Activated CD8-positive, alpha-beta memory T cell treated with anti-CD3 and anti-CD28 coated beads, Interleukin-2, amount 10 ng/mL, durations not matched to agents 7 days and 5 days (primary cell): ENCODE measurements at places on chromosomes 5 and 9.
A peak's percentile ranks its signal among the peaks of the same experiment; 100 is the strongest.

DNA sequence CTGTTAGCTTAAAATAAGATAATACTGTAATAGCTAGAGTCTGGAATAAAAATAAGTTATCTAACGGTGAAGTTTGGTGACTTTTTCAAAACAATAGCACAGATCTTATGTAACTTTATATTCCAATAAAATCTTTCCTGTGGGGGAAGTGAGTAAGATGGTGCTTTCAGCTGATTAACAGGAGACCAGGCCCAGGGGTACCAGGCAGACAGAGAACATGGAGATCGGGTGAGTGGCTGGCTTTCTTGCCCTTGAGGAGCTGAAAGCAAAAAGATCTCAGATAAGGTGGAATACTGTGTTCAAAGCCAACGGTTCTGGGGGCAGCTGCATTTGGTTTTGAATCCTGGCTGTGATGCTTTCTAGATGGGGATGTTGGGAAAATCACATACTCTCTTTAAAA is 61.3 kb downstream of the MAT2B start:
- DNase-seq = no peak

- DNase-seq = no peak
These were observed 46.7 kb downstream of the MEF2C start for GRCh38 chr5:88836195-88836838.

DNA sequence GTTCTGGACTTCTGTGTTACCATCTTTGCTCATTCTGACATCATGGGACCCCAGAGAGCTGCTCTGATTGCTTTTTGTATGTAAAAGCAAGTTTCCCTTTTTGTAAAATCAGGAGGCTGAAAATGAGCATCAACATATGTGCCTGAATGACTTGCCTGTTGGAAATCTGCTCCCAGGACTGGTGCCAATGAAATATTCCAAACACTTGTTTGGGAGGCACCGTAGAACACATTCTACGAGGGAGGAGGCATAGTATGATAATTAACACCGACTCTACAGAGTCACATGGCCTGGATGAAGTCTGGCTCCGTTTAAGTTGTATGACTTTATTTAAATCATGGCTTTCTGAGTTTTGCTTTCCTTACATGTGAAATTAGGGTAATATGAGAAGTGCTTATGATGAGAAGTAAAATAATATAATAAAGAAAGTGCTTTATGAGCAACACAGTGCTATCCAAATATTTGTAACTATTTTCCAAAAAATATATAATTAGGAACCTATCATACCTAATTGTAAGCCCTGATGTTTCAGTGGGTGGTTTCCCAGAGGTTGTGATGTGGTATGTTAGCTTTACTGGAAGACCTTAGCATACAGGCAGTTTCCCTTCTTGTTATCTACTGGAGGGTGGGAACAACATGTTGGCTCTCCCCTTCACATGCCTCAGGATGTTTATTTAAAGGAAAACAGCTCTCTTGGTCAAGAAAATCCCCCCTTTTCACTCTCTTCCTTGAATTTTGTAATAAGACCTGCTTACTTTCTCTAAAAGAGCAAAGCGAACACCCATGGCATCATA is 238.1 kb downstream of the FBXL7 start:
- DNase-seq = no peak

GRCh38 chr9:101737705-101738565 is 512 bp downstream of the GRIN3A start:
- no peak for DNase-seq

DNA sequence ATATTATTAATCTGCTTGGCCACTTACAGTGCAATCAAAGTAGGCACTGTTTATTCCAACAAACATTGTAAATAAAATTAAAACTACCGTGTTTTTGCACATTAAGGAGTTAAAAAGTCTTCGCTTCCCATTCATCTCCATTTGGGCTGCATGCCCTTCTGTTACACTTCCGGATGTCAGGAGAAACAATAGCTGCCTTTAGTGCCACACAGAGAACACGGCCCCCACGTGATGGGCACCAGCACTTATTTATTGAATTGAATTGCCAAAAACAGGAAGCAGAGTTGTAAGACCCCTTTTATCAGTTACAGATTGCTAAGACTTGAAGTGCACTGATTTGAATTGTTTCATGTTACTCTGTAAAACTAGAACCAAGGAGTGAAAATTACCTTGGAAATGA is 80.4 kb downstream of the LHFPL2 start:
- no peak for DNase-seq

GRCh38 chr5:142655339-142656267 is 30.3 kb downstream of the FGF1 start:
- DNase-seq = peak; percentile 70

GRCh38 chr5:180332051-180332517 is 21.1 kb downstream of the GFPT2 start:
- no peak for DNase-seq

DNA sequence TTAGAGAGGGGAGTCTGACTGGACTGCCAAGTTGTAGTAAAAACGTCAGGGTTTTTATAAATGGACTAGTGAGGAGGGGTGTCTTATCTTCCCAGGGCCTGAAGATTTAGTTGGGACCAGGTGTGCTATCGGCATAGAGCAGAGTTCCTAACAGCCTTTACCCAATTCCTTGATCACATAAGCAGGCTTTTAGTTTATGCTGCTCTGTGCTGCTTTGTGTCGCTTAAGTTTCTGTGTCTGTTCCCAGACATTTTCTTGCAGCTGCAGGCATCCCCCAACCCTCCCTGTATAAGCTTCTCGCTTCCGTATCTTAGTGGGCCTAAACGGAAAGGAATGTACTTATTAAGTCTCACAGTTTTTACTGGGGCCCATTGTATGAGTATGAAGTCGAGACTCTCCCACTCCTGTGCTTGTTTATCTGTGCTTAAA is 2.6 kb upstream of the SMC5 start:
- no peak for DNase-seq

- no peak for DNase-seq
These were observed 63.0 kb downstream of the TRIO start for GRCh38 chr5:14206028-14206725.

DNA sequence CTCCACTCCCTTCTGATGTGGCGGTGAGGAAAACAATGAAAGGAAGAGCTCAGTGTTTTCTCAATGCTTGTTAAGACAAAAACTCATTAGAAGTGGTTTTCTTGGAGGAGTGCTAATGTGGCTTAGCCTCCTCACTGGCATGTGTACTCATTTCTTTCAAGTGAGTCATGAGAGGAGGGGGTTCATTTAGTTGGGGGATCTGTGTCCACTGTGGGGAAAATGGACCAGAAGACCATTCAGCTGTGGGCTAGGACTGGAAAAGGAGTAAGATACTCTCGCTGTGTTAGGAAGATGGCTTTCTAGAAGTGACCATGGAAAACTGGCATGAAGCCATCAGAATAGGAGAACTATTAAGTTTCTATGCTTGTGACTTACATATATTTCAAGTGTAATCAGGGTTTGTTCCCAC is 23.5 kb downstream of the KLF9 start:
- DNase-seq = no peak

DNA sequence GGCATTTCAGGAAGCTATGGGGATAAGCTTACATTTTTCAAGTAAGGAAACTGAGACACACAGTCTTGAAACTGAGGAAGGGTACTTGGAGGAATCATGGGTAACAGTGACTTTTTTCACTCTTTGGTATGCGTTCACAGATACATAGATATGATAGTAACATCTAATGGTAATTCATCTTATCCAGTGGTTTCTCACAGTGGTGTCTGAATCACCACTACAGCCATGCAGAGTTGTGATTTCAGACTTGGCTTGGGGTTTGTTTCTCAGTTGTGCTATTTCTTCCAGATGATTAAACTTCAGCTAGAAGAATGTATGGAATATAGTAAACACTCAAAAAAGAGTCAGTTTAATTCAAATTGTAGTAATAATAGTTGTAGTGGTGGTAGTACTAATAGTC is 239.1 kb upstream of the NUDT12 start:
- no peak for DNase-seq

DNA sequence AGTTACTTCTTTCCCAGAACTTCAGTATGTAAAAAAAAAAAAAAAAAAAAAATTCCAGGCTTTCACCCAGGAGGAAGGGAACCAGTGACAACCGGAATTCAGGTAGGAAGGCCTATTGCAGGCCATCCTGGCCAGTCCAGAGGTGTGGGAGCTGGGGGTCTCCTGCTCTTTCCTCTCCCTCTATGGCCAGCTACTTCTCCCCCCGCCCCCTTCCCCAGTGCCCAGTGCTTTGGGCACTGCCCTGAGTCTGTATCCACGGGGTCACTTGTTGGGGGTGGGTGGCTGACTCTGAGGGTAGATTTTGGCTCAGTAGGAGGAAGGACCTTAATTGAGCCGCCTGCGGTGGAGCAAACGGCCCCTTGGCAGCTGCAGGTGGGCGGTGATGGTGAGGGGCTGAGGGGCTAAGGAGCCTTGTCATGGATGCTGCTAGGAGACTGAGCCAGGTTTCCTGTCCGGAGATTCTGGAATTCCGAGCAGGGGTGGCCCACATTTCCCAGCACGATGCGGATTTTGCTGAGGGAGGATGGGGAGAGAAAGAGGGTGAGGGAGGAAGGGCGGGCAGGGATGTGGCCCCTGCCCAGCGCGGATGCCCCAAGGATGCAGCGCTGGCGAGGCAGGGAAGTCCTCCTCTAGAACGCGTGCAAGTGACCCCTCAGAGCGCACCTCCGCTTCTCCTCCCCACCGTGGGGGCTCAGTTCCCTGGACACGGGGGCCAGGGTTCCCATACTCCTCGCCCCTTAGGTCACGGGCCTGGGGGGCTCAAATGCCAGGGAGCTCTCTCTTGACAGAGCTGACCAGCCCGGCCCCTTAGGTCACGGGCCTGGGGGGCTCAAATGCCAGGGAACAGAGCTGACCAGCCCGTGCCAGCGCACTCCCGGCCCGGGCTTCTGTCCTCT is 1.2 kb upstream of the PHF2 start:
- peak; percentile 33 for DNase-seq

GRCh38 chr9:93124793-93125192 is 9.3 kb downstream of the NINJ1 start:
- DNase-seq = no peak

- no peak for DNase-seq
These were observed 145.3 kb downstream of the PLK2 start for GRCh38 chr5:58314356-58315210.

GRCh38 chr5:180208435-180209081 is 453 bp downstream of the RASGEF1C start:
- DNase-seq = no peak

DNA sequence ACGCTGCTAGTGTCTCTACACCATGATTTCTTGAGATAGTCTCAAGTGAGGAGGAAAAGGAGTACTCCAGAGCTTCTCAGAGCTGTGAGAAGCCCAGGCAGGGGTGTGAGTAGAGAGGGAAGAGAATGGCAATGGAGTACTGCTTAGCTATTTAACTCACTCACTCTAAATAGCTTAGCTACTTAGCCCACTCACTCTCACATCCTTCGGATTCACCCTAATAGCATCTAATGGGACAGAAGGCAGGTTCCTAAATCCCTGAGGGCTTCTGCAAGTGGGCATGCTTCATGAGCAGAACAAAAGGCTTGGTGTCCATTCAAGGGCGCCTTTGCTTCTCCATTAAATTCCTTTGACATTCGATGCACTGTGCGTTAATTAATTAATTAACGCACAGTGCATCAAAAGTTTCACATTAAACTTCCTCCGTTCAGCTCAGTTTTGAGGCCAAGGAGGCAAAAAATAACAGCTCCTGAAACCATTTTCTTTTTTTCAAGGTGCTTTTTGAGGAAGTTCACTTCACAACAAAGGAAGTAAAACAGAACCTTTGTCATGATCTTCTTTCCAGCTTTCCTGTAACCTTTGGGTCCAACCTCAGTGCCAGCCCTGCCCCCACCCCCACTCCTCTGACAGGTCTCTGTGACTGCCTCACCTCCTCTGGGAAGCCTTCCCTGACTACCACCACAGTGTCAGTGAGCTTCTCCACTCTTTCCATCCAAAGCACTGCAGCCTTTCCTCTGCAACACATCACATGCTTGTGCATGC is 294.0 kb downstream of the SEC61B start:
- no peak for DNase-seq

GRCh38 chr5:151014680-151015343 is 5.6 kb upstream of the GPX3 start:
- no peak for DNase-seq

DNA sequence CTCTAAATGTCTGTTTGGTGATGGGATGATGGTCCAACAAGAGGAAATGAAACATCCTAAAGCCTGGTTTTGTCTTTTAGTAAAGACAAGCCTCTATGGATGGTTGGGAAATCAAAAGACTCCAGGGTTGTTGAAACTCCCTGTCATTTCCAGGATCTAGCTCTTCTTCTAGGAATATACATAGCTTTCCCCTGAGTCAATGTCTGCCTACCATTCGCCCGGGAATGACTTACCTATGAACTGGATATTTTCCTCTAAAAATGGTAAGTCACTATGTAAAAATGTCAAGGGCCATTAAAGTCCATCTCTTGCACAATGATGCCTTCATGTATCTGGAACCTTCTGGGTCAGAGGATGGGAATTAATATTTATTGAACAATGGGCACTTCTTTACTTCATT is 11.1 kb upstream of the KIF12 start:
- no peak for DNase-seq

GRCh38 chr9:100087218-100087617 is 11.6 kb downstream of the ERP44 start:
- peak; percentile 44 for DNase-seq

GRCh38 chr9:134407121-134407779 is 81.0 kb downstream of the RXRA start:
- peak; percentile 88 for DNase-seq

DNA sequence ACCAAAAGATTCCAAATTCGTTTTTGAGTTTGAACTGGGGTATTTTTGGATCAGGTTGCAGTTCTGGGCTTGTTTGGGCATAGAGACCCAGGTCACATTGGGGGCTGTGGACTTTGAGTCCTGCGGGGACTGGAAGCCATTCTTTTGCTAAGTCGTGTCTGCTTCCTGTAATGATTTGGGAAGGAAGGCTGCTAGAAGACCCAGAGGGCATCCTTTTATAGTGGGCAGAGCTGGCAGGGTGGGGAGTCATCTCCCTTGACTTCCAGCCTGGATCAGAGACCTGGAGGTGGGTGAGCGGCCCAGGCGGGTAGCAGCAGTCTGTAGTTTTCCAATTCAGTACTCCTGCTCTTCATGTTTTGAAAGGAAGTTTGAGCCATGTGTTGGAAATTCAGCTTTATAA is 11.3 kb downstream of the ZNF618 start:
- peak; percentile 22 for DNase-seq

- no peak for DNase-seq
These were observed 67.0 kb downstream of the RIC1 start for GRCh38 chr9:5695860-5696259.

DNA sequence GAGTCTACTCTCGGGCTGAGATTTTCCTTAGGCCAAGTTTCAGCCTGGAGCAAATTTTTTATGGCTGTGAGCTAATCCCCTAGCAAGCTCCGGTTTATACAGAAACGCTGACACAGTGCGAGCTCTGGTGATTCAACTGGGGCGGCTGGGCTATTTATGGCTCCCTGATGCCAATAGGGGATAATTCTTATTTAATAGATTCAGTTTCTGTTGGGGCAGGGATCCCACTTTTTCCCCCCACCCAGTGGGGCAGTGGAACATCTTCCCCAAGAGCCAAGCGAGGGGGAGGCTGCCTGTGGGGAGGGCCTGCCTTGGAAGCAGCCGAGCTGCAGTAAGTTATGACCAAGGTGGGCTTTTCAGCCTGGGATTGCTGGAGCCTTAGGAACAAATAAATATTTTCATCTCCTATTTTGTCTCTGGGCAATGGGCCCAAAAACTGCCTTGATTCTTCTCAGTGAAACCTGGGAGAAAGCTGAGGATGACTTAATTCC is 129.1 kb downstream of the MACROH2A1 start:
- no peak for DNase-seq
